ENCODE measurements at places on chromosomes 7 and 10.

- DNase-seq: no peak
Observed at GRCh38 chr10:124870854-124871425, 69.3 kb downstream of the ABRAXAS2 start.

DNA sequence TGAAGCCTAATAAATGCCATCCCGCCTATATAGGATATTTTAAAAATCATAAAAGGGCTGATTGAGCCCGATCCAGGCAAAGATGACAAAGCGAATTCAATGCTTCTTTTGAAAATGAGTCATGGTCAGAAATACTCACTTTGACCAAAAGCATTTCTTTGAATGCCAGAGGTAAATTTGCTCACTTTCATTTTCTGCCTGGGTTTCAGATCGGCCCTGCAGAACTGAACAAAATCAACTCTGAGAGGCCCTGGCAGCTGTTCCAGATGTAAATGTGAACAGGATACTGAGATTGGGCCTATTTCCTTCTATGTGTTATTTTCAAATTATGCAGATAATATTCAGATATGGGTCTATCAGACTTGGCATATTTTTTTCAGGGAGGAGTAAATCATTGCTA lies 114.8 kb upstream of the ARID5B start:
- DNase-seq: peak; percentile 55

DNA sequence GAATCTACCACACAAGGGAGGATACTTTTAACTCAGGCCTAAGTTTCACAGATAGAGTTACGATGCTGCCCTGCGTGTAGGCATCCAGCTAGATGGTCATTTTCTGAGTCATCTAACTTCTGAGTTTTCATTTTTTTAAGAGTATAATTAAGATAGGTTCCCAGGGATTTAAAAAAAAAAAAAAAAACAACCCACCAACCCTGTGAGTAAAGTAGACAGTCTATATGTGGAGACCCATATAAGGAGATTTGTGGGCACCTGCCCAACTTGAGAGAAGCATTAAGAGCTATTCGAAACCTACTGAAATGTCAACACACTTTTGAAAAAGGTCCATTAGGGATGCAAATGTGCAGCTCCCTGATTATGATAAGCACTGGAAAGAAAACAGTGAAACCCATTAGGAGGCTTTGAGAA lies 257.3 kb downstream of the TRIL start:
- no peak for DNase-seq

GRCh38 chr7:97025983-97026714 lies 1.5 kb upstream of the DLX5 start:
- peak; percentile 47 for DNase-seq

DNA sequence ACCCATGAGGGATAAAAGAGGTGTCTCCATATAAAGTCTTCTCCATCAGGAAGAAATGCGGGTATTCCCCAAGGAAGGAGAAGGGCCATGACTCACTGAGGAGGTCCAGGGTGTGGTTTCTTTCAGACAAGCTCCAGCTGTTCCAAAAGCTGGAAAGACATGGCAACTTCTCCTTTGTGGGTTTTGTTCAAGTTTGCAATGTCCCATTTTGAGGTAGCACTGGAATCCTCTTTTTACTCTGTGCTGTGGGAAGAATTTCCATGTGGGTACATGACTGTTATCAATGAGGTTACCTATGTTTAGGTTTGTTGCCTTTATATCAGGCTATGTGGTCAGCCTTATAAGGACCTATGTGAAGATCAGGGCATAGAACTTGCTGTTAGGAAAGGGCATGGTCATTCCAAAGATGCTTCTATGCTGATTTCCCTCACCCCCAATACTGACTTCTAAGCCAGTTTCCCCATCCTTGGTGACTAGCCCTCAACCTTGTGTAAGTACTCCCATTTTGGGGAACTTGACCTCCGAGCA lies 697.5 kb downstream of the INHBA start:
- peak; percentile 7 for DNase-seq

- DNase-seq: no peak
Observed at GRCh38 chr10:77798940-77799339, 127.6 kb downstream of the DLG5 start.

GRCh38 chr7:36396150-36396549 lies 6.5 kb downstream of the ANLN start:
- DNase-seq: peak; percentile 21

- no peak for DNase-seq
Observed at GRCh38 chr7:140126435-140127034, 50.2 kb downstream of the KDM7A start.

DNA sequence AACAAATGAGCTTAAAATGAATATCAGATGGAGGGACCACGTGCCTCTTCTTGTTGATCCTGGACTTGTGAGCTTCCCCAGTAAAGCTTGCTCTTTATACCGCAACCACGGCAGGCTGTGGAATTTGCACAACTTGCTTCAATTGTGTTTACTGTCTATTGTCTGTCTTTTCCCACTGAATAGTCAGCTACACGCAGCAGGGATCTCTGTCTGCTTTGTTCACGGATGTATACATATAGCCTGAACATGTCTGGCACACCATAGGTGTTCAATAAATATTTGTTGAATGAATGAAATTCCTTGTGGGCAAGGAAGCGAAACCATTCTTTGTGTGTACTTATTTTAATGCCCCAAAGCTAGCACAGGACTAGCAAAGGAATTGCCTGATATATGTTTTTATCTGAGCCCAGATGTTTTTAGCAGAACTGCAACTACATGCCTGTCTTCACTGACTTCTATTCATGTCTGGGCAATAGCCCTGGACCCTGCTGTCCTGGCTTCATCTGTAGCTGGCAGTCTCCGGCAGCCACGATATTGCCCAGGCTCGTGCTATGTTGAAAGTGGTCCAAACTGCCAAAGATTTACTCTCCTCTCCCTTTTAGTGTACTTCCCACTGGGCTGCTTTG lies 29.9 kb upstream of the IFRD1 start:
- DNase-seq: peak; percentile 9

DNA sequence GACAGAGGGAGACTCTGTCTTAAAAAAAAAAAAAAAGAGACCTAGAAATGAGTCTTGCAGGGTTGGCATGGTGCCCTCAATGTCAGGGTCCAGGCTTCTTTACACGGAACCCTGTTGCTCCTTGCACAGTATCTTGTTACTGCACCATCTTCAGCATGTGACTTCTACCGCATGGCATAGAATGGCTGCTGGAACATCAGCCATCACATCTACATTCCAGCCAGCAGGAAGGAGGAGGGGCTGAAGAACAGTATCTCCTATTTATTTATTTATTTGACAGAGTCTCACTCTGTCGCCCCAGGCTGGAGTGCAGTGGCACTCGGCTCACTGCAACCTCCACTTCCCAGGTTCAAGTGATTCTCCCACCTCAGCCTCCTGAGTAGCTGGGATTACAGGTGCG lies 3.7 kb upstream of the ACHE start:
- no peak for DNase-seq

GRCh38 chr10:124689911-124690498 lies 54.2 kb downstream of the FAM53B start:
- DNase-seq: no peak

- no peak for DNase-seq
Observed at GRCh38 chr7:131532570-131533091, 23.8 kb downstream of the PODXL start.

DNA sequence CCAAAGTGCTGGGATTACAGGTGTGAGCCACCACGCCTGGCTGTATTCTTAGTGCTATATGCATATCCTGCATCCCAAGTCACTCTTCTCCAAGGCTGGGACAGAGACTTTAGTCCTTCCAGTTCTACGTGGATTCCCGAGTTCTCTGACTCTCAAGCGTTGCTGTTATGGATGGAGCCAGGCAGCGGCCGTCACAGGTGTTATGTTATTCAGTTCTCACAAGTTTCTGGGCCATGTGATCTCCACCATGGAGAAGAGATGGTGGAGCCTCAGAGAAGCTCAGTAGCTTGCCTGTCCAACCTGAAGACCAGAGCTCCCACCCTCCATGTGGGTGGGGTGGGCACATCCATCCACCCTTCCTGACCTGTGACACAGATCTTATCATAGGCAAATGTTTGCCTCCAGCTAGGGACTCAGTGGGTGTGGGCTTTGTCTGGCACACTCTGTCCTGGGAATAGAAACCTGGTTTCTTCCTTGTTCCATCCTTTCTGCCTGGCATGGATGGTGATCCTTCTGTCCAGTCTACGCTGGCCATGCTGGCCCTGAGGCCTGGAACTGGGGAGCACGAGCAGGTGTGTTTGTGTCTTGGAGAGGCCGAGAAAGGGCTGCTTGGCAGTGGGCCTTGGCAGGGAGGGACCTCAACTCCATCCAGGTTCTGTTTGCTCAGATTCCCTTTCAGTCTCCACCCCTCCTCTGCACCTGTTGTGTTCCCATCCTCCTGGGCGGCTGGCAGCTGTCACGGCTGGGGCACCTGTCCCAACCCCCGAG lies 55.3 kb downstream of the NEURL1 start:
- DNase-seq: no peak

DNA sequence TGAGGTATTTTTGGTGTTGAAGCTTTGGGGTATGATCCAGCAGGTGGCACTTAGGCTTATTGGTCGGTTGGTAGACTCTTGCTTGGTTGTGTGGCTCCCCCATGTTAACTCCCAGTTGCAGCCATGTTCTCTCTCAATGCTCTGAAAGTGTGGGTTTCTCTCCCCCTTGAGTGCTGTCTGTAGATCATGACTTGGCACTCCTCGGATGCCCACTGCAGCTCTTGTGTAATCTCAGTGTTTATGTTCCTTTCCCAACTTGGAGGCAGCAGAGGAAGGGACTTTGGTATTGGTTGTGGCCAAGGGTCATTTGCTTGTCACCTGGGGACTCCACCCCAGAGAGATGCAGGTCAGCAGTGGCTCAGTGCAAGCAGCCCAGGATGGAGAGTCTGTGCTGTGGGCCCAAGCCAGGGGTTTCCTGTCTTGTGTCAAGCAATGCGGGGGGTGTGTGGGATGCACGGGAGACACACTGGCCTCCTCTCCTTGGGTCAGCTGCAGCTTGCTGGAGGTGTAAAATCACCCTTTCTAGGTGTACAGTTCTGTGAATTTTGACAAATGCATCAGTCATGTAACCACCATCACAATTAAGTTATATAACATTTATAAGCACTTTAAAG lies 36.9 kb downstream of the PIK3CG start:
- DNase-seq: no peak

DNA sequence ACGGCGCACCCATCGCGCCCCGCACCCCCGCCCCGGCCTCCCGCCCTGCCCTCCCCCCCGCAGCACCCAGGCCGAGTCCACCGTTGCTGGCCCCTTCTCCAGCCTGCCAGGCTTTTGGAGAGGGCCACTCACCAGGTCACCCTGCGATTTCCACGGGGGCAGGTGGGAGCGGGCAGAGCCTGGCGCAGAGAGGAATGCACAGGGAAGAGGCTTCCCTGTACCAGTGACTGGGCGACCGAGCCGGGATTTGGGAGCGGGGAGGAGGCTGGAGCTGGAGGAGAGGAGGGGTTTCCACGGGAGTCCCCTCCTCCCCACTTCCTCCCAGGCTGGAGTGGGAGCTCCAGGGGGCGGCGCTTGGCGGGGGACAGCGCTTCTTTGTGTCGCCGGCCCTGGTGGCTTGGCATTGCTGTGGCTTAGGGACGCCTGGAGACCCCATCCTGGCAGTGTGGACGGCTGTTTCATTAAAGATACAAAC lies 19.3 kb downstream of the TCAF1 start:
- peak; percentile 71 for DNase-seq

GRCh38 chr10:88062798-88063472 lies 199.5 kb downstream of the PTEN start:
- peak; percentile 21 for DNase-seq

DNA sequence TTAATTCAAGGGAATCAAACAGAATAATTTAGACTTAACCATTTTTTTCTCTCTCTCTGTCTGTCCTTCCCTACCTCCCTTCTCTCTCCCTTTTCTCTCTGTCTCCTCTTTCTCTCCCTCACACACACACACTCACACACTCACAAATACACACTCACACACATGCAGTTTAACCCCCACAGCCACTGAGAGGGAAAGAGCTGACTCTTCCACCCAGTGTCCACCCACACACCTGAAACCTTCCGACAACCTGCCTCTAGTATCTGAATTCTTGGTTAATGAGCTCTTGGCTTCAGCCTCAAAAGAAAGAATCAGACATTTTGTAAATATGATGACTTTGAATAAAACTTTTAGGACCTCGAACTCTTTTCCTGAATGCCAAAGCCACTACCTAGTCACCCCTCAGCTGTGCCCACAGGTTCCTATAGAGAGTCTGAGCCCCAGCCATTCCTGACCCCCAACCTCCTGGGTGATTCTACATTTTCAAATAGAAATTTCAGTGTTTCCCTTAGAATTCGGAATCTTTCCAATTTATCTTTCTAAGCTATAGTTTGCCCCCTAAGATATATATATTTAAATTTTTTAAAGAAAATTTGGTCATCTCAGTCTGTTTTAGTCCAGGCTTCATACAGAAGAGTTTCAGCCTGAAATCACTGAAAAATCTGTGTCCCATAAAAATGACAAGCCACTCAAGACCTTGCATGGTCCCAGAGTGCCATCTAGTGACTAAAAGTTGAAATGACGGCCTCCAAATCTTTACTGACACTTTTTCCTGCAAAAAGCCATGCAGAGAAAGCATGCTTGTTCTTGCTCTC lies 202.8 kb downstream of the IPMK start:
- DNase-seq: peak; percentile 27

GRCh38 chr10:124045801-124046355 lies 47.5 kb downstream of the CHST15 start:
- DNase-seq: no peak

DNA sequence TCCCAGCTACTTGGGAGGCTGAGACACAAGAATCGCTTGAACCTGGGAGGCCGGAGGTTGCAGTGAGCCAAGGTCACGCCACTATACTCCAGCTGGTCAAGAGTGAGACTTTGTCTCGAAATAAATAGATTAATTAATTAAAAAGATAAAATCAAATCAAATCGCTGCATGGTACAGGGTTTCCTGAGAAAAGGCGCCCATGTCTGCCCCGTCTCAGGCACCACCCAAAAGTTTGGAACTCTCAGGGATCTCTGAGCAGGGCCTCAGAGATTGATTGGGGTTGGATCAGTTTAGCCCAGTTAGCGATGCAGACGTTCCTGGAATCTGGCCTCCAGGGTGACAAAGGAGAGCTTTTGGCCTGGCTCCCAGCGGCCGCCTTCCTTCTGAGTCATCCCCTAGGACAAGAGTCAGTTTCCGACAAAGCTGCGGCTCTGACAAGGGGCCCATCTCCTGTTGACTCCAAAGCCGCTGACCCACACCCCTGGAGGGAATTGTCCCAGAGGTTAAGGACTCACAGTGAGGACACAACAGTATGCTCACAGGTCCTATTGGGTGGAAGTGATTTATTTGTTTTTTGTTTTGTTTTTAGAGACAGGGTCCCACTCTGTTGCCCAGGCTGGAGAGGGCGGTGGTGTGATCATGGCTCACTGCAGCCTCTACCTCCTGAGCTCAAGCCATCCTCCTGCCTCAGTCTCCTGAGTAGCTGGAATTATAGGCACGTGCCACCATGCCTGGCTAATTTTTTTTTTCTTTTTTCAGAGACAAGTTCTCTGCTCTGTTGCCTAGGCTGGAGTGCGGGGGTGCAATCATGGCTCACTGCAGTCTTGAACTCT lies 6.8 kb downstream of the ORAI2 start:
- peak; percentile 94 for DNase-seq

GRCh38 chr10:81031774-81032173 lies 494.1 kb downstream of the SH2D4B start:
- no peak for DNase-seq

- no peak for DNase-seq
Observed at GRCh38 chr10:64416011-64416410, 894.8 kb downstream of the REEP3 start.
